ENCODE measurements at places on chromosomes 6 and 20.

DNA sequence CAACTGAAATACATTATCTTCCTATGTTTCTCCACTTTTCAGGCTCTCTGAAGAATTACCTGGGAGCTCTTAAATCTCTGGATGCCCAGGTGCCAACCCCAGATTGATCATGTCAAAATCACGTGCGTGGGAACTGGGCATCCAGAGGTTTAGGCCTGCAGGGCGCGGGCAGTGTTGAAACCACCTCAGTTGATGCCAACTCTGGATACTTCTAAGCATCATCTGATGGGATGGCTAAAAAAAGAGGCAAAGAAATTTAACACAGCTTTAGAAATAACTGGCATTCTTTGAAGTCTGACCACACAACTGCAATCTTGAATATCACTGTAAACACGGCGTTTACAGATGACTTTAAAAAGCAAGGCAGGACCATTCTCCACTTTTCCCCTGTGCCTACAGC is 41.9 kb downstream of the PTGIS start:
- DNase-seq, result no peak

DNA sequence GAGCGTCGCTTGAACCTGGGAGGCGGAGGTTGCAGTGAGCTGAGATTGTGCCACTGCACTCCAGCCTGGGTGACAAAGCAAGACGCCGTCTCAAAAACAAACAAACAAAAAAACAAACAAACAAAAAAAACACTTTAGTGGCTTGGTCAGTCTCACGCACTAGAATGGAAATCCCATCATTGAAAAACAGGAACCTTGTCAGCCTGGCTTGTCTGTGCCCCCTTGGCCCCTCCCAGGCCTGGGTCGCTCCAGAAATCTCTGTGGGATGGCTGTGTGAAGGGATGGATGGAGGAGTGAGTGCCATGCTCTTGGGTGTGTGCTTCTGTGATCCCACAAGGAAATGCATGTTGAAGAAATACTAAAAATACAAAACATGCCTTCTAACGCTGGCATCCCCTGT is 20.9 kb upstream of the NAA20 start:
- no peak for DNase-seq

- no peak for DNase-seq
Observed at GRCh38 chr6:42236030-42236429, 18.4 kb upstream of the MRPS10 start.

- DNase-seq, result no peak
Observed at GRCh38 chr6:16205377-16206144, 32.8 kb upstream of the GMPR start.

DNA sequence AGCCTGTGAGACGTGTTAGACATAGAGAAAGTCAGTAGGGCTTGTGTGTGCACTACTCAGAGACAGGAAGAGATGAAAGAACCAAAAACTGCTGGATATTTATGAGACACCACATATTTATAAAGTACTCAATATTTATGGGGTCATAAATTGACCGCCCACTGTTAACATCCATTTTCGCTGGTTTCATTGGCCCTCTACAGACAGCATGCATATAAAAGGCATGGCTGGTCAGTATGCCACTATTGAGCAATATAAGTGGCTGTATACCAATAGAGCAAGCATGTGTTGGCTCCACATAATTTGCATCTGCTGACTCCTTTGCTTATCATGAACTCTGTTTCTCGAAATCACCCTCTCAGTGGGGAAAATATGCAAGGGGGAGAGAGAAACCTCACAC is 110.3 kb upstream of the BTN3A2 start:
- DNase-seq, result no peak

DNA sequence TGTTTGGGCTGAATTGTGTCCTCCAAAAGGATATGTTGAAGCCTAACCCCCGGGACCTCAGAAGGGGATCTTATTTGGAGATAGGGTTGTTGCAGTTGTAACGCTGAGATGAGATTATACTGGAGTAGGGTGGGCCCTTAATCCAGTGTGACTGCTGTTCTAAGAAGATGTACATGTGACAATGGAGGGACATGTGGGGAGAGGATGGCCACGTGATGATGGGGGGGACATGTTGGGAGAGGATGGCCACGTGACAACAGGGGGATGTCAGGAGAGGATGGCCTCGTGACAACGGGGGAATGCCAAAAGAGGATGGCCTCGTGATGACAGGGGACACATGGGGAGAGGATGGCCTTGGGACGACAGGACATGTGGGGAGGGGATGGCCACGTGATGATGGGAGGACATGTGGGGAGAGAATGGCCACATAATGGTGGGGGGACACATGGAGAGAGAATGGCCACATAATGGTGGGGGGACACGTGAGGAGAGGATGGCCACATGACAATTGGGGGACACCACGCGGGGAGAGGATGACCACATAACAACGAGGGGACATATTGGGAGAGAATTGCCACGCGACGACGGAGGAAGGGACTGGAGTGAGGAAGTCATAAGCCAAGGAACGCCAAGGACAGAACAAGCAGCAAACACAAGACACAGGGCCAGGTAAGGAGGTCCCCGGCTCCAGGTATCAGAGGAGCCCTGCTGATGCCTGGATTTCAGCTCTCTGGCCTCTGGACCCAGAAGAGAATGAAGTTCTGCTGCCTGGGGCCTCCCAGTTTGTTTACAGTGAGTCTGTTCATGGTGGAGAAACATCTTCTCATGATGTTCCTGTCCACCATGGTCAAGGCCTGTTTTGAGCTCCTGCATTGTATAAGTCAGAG is 29.2 kb downstream of the SYNJ2 start:
- DNase-seq, result no peak

DNA sequence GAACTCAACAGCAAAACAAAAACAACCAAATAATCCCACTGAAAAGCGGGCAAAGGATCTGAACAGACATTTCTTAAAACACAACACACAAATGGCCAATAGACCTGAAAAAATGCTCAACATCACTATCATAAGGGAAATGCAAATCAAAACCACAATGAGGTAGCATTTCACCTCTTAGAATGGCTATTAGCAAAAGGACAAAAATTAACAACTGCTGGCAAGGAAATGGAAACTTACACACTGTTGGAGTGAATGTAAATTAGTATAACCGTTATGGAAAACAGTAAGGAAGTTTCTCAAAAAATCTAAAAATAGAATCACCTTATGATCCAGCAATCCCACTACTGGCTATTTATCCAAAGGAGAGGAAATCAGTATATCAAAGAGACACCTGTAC is 20.9 kb downstream of the FAM8A1 start:
- no peak for DNase-seq

DNA sequence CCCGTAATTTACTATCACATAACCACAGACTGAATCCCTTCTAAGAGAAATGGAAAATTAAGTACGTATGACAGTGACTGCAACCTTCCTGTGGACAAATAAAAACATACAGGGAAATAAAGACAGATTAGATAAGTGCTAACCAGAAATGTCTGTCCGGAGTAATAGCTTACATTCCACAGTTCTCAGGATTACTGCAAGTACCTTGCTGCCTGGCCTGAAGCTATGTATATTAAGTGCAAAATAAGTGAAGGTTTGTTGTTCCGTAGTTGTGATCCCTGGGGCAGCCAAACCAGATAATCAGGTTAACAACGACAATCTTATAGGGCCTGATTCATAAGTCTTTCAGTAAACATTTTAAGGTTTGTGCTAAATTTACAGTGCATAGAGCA is 2.8 kb downstream of the NEDD9 start:
- no peak for DNase-seq

DNA sequence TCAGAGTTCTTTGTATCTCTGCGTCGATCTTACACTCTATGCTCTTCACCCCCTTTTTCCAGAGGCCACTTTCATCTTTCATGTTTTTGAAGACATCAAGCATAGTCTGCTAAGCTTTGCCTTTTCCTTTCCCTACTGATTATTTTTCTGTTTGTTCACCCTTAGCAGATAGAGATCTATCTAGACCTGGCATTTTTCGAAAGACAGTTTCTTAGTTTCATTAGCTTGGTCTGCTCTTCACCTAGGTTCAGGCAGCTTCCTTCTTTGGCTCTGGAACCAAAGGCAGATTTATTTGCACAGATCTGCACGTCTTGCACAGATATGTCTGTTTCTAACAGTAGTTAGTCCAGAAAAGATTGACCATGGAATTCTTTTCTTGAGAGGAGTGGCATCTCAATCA is 122.7 kb upstream of the HS3ST5 start:
- DNase-seq, result no peak

- DNase-seq, result no peak
Observed at GRCh38 chr6:39338397-39338796, 15.9 kb upstream of the KCNK16 start.

DNA sequence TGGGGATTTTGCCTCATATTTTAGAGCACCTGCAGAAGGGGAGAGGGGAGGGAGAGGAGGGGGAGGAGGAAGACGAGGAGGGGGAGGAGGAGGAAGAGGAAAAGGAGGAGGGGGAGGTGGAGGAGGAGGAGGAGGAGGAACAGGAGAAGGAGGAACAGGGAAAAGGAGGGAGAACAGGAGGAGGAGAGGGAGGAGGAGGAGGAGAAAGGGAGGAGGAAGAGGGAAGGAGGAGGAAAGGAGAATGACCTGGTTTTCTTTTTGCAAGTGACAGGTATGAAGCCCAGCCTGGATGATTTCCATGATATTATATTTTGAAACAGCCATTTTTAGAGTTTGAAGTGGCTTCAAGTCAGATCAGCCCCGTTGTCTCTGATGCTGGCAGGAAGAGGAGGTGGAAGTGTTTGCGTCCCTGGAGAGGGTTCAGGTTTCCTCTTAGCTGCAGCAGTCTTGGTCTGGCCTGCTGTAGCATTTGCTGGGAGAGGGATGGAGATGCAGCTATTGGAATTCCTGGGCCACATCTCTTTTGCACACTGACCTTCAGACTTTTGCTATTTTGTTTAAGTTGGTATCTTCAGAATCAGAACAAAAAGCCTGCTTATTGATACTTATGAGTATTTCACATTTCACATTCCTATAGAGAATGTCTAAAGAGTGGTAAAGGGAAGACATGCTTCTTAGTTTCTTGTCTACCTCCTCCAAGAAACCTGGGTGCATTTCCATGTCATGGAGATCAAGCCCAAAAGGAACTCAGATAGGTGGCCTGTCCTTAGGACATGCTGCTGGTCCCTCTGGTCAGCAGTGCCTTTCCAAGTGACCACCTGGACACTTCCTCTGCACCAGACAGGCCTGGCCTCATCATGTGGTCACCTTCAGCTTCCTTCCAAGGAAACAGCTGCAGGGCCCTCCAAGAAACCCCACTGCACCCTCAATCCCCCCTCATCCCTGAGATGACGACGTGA is 54.3 kb upstream of the IYD start:
- no peak for DNase-seq

DNA sequence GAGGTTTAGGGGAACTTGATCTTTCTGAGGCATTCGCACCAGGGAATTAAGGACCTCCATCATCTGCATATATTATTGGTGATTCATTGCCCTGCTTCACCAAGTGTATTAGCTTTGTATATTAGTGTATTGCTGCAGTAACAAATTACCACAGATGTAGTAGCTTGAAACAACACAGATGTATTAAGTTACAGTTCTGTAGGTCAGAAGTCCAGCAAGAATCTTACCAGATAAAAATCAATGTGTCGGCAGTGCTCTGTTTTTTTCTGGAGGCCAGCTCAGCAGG is 65.8 kb downstream of the HMGN3 start:
- DNase-seq, result no peak

DNA sequence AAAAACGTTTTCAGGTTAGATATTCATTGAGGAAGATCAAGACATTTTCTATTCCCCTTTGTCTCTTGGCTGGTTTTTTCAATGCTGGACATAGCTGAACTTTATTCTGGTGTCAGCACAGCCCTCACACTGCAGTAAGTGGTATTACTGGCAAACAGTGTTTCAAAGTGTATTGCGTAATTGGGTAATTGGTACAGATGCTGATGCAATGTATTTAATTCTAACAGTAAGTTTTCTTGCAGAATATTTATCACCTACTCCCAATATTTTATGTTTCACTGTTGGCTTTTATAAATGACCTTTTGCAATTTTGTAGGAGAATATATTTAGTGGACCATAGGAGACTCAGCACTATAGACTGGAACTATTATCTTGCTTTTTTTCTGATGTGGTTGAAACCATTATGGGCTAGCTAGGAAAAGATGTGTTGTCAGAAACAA is 287.6 kb upstream of the SOX4 start:
- DNase-seq, result no peak

DNA sequence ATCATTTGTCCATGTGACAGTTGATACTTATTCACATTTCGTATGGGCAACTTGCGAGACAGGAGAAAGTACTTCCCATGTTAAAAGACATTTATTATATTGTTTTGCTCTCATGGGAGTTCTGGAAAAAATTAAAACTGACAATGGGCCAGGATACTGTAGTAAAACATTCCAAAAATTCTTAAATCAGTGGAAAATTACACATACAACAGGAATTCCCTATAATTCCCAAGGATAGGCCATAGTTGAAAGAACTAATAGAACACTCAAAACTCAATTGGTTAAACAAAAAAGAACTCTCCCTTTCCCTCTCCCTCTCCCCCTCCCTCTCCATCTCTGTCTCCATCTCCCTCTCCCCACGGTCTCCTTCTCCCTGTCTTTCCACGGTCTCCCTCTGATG is 19.4 kb upstream of the EIF2S2 start:
- no peak for DNase-seq

DNA sequence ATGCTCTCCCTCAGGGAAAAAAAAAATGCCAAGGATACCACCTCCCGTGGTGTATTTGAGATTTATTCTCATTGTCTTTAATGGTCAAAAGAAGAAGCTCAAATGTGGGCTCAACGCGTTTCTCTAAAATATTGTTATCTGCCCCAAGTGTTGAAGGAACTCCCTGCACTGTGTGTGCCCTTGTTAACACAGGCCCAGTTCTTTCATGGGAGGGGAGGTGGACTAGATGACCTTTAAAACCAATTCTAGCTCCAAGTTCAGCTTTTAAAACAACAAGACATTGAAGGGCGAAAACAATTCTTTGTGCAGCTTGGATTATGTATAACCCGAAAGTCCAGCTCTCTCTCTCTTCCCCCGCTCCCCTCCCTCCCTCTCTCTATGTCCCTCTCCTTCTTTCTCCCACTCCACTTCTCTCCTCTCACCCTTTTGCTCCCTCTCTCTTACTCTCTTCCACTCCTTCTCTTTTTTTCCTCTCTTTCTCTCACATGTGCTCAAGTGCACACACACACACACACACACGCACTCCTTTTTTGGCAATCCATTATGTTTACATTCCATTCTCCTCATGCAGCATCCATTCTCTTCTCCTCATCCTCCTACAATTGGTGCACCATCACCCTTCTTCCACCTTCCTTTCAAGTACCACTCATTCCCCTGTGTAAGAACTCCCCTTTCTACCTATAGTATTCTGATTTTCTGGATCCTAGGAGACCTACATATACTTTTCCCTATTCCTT is 8.5 kb downstream of the HLA-DMB start:
- DNase-seq, result no peak

- DNase-seq, result no peak
Observed at GRCh38 chr6:1872649-1873131, 263.0 kb downstream of the FOXC1 start.
